ENCODE measurements at places on chromosomes 3 and 15.
A peak's percentile ranks its signal among the peaks of the same experiment; 100 is the strongest.

GRCh38 chr3:26108846-26109489, 319.1 kb downstream of the OXSM start:
- no peak for DNase-seq

- DNase-seq: no peak
Measured at GRCh38 chr15:56844892-56845291, 73.6 kb upstream of the TCF12 start.

DNA sequence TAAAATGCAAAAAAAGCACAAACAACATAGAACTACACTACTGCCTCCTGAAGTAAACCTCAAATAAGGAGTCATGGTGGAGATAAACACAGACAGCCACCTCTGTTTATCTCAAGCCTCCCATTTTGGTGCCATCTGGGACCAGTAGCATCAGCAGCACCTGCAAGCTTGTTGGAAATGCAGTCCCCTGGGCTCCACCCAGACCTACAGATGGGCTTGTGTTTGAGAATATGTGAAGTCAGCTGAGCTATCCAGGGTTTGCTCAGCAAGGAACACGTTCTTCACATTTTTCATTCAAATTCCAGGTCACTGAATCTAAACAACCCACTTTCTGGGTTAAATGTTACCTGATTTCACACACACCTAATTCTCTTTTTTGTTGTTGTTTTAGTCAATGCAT, 45.5 kb downstream of the RASGRF1 start:
- no peak for DNase-seq

DNA sequence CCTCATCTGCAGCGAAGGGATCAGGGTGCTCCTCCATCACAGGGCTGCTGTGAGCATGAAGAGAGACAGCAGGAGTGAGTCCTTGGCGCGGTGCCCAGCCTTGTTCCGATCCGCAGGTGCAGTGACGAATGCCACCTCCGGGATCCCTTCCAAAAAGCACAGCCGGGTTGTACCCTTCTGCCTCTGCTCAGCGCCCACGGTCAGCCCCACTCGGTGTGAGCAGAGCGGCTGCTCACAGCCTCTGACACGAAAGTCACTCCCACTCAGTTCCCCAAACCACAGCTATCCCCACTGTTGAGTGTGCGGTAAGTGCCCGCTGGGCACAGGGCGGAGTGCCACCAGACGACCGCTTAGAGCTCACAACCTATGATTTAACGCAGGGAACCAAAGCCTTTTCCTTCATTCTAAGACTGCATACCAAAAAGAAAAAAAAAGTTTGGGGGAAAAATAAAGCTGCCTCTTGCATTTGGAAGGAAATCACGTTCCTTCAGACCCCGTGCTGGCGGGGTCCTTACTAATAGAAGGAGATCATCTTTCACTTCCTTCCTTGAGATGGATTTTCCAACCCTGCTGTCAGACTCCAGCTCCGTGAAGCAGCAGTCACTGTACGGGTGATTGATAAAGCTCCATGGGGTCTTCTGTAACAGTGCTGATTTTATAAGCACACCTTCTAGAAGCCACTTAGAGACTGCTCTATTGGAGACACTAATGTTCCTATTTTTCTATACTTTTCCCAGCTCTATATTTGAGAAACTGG, 34.7 kb upstream of the TUBGCP5 start:
- no peak for DNase-seq

- no peak for DNase-seq
Measured at GRCh38 chr3:126956361-126956760, 26.6 kb upstream of the PLXNA1 start.

DNA sequence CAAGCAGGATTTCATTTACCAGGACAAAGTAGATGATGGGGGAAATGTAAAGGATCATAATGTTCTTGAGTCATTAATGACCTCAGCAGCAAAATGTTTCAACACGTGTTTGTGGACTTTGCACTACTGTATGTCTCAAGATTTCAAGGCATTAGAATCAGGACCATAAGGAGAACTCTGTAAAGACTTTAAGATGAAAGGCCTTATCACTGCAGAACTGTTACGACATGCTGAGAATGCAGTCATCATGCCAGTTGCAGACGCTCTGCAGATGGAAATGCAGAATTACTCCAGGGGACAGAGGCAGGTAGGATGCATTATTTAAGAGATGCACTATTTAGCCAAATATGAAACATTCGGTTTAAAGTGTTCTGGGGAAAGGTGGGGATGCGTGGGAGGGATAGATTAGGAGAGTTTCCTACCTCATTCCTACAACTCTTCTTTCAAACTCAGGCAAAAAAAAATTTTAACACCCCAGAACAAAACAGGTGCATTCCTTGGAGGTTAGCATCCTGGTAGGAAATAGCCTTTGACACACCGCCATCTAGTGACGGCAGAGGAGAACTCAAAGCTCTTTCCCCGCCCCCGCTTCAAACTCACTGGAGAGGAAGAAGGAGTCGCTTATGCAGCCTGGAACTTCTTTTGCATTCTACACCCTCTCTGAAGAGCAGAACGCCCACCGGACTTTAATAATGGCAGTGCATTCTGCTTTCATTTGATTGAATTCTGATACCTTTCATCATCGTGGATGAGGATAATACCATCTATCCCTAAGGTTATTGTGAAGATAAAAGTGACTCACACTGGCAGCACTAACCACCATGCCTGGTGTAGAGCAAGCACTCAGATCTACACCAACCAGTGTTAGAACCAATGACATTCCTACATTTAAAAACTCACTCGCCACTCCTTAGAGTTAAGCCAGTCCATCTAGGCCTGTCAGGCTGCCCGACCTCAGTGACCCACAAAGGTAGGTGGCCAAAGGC, 43.1 kb upstream of the TOPAZ1 start:
- DNase-seq: peak; percentile 57

DNA sequence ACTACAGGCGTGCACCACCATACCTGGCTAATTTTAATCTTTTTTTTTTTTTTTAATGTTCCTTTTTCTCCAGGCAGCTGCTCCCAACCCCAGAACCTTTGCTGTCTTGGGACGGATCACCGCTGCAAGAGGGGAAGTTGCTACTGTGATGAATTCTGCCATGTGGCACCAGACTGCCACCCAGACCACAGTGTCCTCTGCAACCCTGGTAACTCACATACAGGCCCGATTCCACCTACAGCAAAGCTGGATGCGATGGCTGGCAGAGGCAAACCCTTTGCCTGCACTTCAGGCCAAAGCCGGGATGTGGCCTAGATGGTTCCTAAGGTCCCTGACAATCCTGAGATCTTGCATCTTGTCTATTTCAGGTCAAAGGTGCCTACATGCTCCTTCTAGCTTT, 12.7 kb upstream of the MUC20 start:
- no peak for DNase-seq

- no peak for DNase-seq
Measured at GRCh38 chr3:175389560-175389959, 530.4 kb downstream of the NAALADL2 start.

GRCh38 chr3:127467391-127467790, 123.1 kb downstream of the TPRA1 start:
- DNase-seq: peak; percentile 85

DNA sequence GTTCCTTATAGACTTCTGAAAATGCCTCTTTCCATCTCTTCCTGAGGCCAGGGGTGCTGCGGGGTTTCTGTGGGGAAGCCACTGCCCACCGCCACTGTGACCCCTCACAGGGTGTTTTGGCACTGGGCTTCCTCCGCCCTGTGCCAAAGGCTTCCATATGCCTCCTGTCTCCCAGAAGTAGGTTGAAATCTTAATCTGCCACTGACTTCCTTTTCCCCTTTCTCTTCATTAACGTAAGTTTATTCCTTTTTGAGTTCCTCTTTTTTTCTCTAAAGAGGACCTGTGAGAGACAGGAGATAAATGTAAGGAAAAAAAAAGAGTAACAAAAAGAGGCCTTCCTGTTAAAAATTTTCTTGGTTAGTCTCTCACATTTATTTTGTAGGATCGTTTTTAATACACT, 220.5 kb downstream of the CTNNB1 start:
- no peak for DNase-seq

DNA sequence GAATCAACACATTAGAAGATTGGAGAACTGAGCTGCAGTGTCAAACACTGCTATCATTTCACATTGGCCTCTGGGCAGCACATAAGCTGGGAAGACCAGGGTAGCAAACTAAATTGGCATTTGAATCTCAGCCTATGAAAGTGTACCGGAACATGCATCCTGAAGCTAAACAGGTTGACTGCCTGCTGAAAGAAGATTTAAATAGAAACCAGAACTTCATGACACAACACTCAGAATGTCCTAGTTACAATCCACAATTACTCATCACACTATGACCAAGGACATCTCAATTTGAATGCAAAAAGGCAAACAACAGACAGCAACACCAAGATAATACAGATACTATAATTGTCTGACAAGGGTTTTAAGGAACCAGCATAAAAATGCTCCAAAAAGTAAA, 26.2 kb downstream of the TM2D3 start:
- no peak for DNase-seq

DNA sequence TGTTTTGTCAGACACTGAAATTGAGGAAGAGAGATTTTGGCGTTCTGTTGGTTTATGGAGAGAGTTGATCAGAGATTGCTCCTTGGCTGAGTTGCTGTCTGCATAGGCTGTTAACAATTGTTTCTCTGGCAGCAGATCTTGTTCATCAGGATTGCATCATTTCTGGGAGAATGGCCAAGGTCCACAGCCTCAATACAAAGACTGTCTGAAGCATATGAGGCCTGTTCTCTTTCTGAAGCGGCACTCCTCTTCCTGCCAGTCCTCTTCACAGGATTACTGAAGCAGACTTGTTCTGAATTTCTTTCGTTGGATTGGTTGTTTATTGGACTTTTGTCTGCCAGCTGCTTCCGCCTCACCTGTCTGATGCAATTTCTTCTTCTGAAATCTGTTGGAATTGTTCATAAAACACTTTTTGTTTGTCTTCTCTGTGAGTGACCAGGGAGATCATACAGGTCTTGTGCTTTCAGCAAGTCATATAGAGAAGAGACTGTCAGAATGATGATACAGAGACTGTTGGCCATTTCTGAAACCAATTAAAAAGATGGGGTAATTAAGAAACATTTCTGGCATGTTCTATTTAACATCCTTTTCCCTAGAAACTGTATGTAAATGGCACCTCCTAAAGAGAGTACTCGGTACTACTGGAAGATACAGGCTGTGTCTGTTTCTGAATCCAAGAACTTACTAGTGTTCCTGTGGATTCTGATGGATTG, 25.5 kb downstream of the SETD5 start:
- DNase-seq: no peak

- no peak for DNase-seq
Measured at GRCh38 chr15:64048781-64049460, 2.6 kb upstream of the DAPK2 start.

DNA sequence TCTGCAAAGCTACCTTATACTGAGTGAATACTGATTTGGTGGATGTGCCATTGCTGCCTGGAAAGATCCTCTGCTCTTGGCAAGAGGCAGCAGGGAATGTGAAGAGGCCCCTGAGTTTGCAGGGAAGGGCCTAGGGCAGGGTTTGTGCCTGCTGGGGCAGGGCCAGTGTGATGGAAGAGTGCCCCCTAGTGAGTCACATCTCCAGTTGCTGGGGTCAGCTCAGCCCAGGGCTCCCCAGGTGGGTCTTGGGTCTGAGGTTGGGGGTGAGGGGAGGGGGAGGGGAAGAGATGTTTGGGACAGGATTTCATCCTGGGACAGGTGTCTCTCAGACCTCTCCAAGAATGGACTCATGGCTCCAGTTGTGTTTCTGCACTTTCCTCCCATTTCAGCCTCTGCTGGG, 4.1 kb upstream of the AMOTL2 start:
- DNase-seq: peak; percentile 30

GRCh38 chr3:96960661-96961330, 146.4 kb downstream of the EPHA6 start:
- no peak for DNase-seq

GRCh38 chr3:60323180-60323579, 928.1 kb downstream of the FHIT start:
- DNase-seq: no peak

- DNase-seq: no peak
Measured at GRCh38 chr15:56038015-56038414, 44.6 kb upstream of the NEDD4 start.

- peak; percentile 49 for DNase-seq
Measured at GRCh38 chr15:81163961-81164800, 30.1 kb downstream of the CFAP161 start.

DNA sequence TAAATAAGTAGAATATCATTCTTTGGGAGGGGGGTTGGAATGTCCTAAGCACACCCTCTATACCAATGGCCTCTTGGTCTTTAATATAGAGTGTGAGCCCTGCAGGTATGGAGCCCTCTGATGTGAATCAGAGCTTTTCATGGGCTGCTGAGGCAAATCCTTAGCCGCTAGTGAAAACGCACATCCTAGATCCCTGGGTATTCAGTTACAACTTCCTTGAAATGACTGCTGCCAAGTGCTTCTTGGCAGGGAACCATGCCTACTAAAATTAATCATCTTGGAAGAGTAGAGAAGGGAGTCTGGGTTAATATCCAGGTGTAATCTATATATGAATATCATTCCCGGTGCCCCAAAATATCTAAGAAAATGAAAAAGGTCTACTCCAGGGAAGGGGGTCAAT, 109.1 kb downstream of the POLQ start:
- DNase-seq: no peak

GRCh38 chr15:86433983-86434382, 354.3 kb downstream of the AGBL1 start:
- no peak for DNase-seq

DNA sequence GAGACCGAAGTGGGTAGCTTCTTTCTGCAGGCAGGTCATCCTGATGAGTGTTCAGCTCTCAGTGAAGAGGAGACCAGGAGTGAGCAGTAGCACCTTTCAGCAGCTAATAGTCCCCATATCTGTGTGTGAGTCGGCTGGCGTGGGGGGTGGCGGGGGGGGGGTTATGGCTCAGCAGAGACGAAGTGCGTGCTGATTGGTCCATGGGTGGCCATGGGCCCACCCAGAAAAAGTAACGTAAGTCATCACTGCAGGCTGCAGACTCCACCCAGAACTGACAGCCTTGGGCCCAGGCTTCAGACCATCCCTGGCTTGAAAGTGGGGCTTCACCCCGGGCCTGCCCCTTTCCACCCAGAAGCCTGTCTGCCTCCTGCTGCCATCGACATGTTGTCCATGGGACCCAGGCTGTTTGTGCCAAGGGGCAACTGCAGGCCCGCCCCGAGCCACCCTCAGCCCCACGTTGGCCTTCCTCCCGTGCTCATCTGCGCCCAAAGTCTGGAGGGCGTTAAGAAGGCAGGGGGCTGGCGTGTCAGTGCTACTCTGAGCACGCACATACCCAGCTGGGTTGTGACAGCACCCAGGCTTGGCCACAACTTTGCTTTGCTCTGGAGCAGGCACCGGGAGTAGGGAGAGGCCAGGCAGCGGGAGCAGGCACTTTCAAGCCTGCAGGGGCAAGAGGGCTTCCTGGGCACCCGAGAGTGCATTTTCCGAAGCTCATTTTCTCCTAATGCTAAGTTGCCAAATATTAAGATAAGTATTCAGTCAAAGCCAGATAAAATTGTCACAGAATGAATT, 511.7 kb upstream of the CDIN1 start:
- no peak for DNase-seq

GRCh38 chr15:48481802-48482201, 150.6 kb downstream of the DUT start:
- no peak for DNase-seq
